ENCODE measurements at places on chromosomes 2 and 18.

GRCh38 chr2:70160545-70160944 lies 30.3 kb downstream of the C2orf42 start:
- DNase-seq, result no peak

DNA sequence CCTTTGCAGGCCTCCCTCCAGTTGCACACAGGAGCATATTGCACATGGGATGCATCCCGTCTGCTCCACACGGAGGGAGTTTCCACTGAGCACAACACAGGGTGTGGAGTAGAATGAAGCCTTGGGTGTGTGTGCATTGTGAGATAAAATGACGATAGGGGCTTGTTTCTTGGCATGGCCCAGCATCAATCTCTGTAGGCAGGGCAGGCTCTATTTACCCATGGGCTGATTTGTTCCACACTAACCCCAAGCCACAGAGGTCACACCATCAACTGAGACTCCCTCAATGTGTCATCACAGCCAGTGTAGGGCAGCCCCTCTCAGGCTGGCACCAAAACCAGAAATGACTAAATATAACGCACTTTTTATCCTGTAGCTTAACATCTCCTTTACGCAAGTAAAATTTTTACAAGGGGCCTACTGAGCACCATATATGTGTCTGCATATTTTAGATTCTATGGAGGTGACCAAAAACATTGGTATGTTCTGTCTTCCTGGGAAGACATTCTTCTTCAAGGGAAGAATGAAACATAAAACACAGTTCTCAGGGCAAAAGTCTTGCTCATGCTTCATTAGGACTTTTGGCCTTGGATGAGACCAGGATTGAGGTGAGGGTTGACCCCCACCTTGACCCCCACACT lies 2.7 kb upstream of the GKN1 start:
- peak; percentile 92 for DNase-seq

DNA sequence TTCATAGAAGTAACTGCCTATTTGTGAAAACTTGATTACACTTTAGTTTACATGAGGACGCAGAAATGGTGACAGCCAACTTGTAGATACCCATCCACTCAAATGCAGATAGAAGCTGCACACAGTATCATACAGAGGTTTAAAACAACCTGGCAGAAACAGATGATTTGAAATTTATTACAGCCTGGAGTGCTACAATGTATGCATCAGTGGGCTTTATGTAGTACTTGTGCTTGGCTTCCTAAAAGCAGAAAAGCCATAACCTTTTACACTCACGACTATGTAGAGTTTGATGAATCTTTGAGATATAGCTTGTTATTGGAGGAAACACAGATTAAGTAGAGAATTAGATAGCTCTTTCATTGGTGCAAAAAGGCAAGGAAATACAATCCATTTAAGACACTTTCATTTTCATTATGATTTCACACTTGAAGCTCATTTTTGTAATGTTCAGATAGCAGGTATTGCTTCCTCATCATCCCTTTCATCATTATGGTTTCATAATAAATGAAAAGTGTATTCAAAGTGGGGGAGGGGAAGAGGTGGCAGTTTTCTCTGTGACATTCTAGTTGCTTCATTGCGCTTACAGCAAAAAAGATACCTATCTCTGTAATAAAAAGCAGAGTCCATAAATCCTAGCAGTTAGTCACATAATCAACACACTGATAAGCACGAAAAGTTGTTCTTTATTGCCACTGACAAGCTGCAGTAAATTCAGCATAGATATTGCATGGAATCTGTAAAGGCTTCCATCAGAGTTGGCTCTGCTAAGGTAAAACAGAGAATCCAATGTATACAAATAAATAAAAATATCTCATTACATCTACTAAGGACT lies 789.8 kb upstream of the FSHR start:
- no peak for DNase-seq

GRCh38 chr2:164023896-164024295 lies 288.1 kb upstream of the FIGN start:
- no peak for DNase-seq

DNA sequence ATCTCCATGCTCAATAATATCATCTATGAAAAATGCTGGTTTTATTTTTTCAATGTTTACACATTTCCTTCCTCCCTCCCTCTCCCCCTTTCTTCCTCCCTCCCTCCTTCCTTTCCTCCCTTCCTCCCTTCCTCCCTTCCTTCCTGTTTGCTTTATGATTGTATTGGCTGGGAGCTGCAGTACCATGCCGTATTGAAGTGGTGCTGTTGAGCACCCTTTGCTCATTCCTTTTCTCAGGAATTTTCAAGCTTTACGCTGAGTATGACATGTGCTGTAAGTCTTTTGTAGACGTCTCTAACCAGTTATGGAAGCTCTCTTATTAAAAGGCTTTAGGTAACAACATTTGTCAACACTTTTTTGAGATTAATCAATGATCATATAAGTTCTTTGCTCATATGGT lies 100.4 kb downstream of the SNTG2 start:
- DNase-seq, result peak; percentile 36

- DNase-seq, result peak; percentile 11
These were observed 123.7 kb downstream of the PIK3C3 start for GRCh38 chr18:42078711-42079110.

- DNase-seq, result no peak
These were observed 40.7 kb upstream of the CABLES1 start for GRCh38 chr18:23094411-23095190.

DNA sequence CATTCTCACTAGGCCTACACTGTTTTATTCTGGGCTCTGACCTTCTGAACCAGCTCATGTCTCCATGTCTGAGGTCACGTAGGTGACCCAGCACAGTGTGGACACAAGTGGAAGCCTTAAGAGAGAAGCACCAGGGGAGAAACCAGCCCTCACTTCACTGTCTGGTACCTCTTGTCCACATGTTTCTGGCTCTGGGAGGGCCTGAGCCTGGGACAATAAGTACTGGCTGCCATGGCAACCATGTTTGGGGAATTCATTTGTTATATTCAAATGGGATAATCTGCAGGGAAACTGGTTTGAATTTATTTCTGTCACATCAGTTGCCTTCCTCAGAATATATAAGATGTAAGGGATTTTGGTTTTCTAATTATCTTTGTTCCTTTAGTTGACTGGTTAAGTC lies 23.3 kb downstream of the MYO3B start:
- no peak for DNase-seq

- no peak for DNase-seq
These were observed 4.3 kb downstream of the PMAIP1 start for GRCh38 chr18:59904011-59904601.

GRCh38 chr2:31190188-31190587 lies 27.1 kb downstream of the CAPN14 start:
- no peak for DNase-seq

- no peak for DNase-seq
These were observed 254.9 kb upstream of the NCKAP5 start for GRCh38 chr2:133823226-133823550.

DNA sequence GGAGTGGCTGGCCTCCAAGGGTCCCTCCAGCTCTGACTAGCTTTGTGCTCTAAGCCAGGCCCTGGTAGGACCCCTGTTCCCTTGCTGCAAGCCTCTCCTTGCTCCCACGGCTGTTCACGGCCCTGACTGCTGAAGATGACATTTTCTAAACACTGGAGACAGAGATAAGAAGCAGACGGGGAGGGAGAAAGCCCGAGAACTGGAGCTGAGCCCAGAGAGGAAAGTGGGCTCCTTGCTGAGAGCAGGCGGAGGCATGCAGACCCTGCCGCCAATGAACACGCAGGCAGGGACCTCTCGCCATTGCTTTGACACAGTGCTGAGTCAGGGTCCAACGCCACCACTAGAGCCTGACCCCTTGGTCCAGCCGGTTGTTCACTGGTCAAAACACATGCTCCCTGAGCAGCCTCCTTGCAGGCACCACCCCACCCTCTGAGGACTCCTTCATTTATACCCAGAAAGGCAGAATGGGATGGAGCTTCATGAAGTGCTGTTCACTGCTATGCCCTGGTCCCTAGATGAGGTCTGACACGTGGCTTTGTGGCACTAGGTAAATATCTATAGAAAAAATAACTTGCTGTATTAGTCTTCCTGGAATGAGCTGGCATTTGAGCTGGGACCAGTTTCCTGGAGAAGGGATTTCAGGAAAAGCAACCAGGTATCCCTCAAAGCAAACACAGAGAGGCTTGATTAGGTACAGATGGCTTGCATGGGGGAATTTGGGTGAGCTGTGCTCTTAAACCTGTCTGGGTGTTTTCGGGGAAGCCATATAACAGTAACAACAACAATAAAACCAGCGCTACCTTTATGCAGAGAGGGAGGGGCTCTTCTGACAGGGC lies 65.7 kb downstream of the MCFD2 start:
- no peak for DNase-seq

DNA sequence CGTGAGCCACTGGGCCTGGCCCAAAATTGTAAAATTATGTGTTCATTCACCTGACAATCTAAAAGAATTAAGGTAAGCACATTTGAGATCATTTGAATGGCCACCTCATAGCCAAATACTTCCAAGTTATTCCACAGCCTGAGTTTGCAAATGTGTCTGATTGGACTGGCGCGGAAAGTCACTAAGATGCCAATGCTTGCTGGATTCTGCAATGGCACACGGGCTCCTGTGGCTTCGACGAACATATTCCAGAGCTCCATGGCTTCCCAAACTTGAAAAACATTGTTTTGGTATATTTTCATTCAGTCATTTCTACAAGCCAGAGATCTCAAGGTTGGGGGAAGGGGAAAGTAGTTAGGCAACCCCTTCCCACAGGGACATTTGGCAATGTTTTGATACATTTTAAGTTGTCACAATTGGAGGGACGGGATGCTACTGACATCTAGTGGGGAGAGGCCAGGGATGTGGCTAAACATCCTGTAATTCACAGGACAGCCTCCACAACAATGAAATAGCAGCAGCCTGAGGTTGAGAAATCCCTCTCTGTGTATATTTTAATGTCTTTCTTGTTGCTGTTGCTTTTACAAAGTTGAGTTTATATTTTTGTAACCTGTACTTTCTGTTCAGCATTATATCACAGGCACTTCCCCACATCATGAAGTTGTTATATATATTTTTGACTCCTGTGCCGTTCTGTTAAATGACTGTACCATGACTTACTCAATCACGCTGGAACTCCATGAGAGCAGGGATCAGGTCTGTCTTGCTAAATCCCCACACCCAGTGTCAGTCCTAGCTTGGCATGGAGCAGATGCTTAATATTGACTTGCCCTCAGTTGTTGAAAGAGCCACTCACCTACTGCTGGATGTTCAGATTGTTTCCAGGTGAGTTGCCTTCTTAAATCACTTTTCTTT lies 56.9 kb downstream of the COL4A4 start:
- DNase-seq, result peak; percentile 56

GRCh38 chr18:26708806-26709716 lies 156.4 kb downstream of the AQP4 start:
- DNase-seq, result no peak

GRCh38 chr2:152367547-152368390 lies 32.8 kb downstream of the FMNL2 start:
- peak; percentile 58 for DNase-seq

DNA sequence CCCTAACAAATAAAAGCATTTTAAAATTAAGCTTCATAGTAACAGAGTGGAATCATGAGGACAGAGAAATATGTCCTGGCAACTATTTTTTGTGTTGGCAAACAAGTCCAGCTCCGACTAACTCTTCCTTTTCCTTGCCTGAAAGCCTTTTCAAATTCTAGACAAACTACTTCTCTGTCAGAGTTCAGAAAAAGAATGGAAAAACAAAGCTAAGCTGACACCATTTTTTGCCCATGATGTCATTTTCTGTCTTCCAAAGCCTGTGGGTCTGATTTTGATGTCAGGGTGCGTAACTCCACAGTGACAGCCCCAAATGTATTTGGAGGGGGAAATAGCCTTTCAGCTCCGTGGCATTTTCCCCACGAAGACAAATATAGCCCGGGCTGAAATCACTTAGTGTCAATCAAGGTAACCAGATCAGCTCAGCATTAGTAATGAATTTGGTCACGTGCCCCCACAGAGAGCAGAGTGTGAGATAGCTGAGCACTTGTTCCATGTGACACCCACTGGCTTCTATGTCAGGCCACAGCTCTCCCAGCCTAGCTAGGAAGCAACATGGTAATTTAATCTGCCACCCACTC lies 233.0 kb upstream of the SIX2 start:
- DNase-seq, result peak; percentile 56

GRCh38 chr18:51754566-51754965 lies 557.1 kb upstream of the MEX3C start:
- no peak for DNase-seq

DNA sequence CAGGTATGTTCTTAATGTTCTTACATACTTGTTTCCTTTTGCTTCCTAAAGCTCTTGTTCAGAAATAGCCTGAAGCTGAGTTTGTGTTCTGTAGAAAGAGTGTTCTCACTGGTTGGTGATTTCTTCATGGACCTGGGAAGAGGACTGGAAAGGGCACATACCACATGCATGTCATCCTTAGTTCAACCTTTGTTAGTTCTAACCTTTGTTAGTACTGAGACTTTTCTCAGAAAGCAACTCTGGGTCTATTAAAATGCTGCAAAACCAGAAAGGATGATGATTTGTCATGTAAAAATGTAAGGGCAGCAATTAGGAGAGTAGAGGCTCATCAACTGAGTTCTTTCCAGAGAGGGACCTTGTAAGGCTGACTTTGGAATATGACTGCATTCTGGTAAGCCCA lies 2.5 kb upstream of the FAP start:
- peak; percentile 85 for DNase-seq

DNA sequence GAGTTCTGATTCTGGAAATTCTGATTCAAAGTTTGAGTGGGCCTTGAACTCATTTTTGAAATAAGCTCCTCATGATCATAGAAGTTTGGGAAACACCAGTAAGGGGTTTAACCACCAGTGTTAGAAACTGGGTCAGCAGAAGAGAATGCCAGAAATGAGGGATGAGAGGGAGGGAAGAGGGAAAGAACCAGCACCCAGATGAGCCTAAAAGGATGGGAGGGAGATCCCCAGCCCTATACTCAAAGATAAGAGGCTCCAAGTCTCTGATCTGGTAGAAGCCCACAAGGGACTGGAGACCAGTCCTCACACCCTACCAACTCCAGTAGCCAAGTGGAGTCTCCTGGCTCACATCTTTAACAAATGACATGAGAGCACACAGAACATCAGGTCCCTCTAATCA lies 305.0 kb upstream of the NRP2 start:
- DNase-seq, result no peak

DNA sequence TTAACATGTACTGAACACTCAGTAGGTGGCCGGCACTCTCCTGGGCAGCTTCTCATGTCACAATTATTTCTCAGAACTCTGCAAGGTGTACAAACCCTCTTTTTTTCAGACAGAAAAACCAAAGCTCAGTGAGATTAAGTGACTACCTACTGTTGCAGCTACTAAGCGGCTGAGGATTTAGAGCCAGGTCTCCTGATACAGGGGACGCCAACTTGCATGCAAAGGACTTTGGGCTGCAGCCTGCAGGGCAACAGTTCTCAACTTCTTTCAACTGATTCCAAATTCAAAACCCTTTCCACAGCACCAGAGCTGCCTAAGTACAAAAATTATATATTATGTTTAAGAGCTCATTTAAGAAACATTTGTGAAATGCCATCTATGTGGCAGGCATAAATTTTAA lies 177.6 kb downstream of the SUCLG1 start:
- DNase-seq, result no peak

DNA sequence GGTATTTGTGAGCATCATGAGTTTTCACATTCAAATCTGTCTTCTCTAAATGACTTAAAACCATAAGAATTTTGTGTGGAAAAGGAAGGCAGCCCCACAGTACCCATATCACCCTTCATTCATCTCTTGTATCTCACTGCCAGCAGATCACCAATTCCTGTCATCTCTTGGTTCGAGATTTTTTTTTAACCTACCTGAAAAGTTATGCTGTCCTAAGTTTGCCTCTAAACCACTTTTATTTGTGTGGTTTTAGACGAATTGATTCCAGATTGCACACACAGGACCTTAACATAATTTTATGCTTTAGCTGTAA lies 32.0 kb downstream of the ABCG5 start:
- DNase-seq, result no peak
